NCI-H187 (cell line): ENCODE measurements at places on chromosomes 16 and 17.

GRCh38 chr16:57866529-57866918 is 64.2 kb upstream of the KIFC3 start:
- no peak for DNase-seq

- no peak for DNase-seq
These were observed 17.2 kb downstream of the NUDT7 start for GRCh38 chr16:77739559-77739892.

- no peak for DNase-seq
These were observed 76.4 kb downstream of the WWP2 start for GRCh38 chr16:69838489-69838888.

- no peak for DNase-seq
These were observed 327.2 kb downstream of the SOX9 start for GRCh38 chr17:72448019-72448418.

DNA sequence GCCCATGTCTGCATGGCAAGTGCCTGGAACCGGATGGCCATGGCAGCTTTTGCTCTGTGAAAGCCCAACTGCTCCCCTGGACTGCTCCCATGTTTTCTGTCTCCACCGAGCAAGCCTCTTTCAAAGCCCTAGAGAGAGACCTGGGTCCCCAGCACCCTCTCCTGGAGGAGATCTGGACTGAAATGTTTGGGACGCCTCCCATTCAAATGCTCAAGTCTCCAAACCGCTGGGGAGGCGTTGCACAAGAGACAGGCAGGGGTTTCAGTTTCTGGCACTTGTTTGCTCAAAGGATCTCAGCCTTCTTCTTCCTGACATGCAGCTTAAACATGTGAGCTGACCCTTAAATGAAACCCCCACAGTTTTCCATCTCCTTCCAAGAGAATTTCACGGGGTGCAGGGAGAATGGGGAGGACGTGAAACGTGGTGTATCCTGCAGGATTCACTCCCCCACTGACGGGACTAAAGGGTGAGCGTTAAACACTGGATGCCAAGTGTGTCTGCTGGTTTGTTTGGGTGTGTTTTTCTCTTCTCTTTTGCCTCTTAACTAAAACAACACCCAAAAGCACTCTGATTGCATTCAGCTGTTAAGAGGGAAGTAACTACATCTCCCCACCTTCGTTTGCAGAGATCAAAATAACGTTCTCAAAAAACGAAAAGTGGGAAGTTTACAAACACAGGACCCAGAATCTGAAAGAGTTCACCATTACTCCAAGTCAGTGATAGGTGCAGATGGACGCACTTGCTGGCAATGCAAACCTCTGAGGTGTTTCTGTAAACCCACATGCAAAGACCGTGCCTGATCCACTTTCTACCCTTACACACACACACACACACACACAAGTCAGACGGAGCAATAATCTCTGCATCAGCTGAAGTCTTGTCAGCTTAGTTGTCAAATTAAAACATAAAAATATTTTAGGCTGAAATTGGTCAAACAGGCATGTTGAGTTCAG is 256.9 kb downstream of the C16orf95 start:
- DNase-seq, result no peak
